Ovary (tissue), 10 donors: ENCODE measurements at places on chromosomes 16 and 17. TPM values are rescaled to one million over a fixed set of nuclear protein-coding genes. Genes with fewer than 3 reads are reported as not detected.

The PAGR1 gene
- 13.9 TPM for polyA plus RNA-seq

The IL34 gene
- 1.8 TPM for polyA plus RNA-seq

The ABCC6 gene
- 0.48 TPM for polyA plus RNA-seq

The ABCC11 gene
- 0.32 TPM for polyA plus RNA-seq

The CASKIN1 gene
- polyA plus RNA-seq = 0.52 TPM

The KRT33B gene
- not detected for polyA plus RNA-seq

The ASGR2 gene
- 0.24 TPM for polyA plus RNA-seq
